Right lobe of liver (tissue), 6 donors: ENCODE measurements at places on chromosomes 16 and 17. TPM values are rescaled to one million over a fixed set of nuclear protein-coding genes. Genes with fewer than 3 reads are reported as not detected.

GRCh38 chr17:18954321-18954720, 2.4 kb downstream of the SLC5A10 start:
- DNase-seq: no peak

DNA sequence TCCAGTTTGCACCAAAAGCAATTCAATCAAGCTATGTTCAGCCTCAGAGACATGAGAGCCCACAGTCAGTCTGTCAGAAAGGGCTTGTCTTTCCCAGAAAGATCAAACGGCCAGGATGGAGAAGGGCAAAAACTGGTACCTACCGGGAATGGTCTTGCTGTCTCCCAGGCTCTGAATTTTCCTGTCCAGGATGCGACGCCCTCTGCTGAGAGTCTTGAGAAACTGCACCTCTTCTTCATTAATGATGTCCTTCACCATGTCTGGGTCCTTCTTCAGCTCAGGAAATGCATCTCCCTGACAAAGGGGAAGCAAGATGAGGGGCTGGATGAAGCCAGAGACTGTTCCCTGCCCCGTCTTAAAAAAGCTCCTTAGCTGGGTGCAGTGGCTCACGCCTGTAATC, 15.8 kb upstream of the EXOSC6 start:
- peak; percentile 26 for DNase-seq

DNA sequence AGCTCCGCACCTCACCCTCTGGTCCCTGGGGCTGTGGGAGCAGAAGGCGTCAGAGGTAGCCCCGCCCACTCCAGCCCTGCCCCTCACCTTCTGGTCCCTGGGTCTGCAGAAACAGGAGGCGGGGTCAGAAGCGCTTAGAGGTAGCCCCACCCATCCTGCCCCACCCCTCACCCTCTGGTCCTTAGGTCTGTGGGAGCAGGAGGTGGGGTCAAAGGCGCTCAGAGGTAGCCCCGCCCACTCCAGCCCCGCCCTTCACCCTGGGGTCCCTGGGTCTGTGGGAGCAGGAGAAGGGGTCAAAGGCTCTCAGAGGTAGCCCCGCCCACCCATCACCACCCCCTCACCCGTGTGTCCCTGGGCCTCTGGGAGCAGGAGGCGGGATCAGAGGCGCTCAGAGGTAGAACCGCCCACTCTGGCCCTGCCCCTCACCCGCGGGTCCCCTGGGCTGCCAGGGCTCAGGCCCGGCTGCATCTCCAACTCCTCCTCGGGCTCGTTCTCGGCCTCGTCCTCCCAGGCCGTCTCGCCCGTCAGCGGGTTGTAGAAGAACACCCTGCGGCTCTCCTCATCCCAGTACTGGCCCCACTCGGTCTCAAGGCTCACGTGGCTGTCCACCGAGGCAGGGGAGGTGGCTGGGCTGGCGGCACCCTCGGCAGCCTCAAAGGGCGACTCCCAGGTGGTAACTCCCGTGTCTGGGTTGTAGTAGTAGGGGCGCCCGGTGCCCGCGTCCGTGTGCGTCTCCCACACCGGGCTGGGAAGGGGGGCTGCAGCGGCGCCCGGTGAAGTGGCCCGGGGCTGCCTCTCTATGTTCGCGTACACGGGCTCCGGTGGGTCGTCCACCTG, 27.2 kb downstream of the ARHGAP27 start:
- DNase-seq: no peak

GRCh38 chr16:13552062-13552959, 367.6 kb upstream of the ERCC4 start:
- no peak for DNase-seq

DNA sequence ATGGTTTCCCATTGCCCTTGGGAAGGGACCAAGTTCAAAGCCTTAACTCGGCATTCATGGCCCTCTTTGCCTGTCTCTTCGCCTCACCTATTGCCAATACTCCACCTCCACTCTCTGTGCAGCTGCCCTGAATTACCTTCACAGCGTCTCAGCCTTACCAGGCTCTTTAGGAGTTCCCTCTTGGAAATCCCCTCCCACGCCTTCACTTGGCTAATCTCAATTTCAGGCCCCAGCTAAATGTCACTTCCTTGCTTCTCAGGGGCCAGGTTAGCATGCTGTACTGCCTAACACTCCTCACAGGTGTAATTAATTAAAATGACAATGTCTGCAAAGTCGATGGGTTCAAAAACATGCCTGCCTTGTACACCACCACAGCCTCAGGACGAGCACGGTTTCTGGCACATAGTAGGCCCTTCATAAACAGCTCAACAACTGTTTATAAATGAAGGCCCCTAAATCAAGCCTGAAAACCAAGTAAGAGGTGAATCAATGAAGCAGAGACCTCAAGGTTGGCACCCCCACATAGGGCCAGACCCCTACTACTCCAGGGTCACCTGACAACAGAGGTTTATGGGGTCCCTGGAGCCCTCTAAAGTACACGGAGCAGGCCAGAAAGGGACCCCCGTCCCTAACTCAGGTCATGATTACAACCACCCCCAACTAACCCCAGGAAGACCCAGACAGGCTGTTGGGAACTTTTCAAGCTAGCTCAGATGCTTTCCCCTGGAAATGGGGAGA, 11.2 kb upstream of the EEF2K start:
- DNase-seq: no peak

GRCh38 chr16:7714775-7715174, 382.1 kb downstream of the RBFOX1 start:
- DNase-seq: no peak

GRCh38 chr17:32488604-32489180, 1.9 kb downstream of the CDK5R1 start:
- DNase-seq: no peak

GRCh38 chr16:56279132-56279531, 87.8 kb downstream of the GNAO1 start:
- DNase-seq: no peak

DNA sequence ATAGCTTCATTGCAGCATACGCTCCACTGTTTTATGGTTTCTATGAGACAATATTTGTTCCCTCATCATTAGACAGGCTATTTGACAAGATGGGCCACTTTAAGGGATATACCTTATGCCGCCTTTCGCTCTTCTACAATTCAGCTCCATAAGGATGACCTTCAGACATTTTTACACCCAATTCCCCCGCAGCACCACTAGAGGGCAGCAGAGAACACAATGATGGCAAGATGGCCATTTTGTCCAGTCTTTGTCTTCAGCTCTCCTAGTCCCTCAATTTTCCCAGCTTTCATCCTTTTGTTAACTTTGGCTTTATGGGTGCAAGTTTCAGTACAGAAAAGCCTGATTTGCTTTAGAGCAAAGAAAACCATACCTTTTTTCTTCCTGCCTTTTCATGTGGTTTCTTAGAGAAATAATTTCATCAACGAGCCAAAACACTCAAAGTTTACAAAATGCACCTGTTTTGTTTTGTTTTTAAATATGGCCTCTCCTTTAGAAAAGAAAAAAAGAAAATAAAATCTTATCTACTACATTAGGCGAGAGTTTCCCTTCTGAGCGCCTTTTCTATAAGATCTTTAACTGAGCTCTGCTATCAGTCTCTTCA, 355.3 kb downstream of the TOX3 start:
- peak; percentile 44 for DNase-seq

Gene SALL1
- 30.1 TPM for total RNA-seq

Gene TRAPPC2L
- 19.4 TPM for total RNA-seq
